CD4-positive, alpha-beta T cell (primary cell): ENCODE measurements at places on chromosomes 4 and X.

DNA sequence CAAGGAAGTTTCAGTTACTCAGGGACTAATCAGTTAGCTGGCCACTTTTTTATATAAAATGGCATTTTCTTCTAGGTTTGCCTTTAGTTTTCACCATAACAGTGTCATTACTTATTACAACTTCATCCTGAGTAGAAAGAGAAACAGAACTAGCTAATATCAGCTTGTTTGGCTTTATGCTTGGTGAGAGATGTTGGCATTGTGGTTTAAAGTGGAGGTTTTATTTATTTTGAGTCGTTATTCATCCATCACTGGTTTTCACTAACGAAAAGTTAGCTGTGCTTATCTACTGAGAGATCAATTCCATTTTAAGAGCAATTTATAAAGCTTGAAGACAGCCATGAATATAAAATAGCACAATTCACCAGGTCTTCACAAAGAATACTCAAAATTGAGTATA, 714.5 kb downstream of the GRID2 start:
- no peak for DNase-seq

DNA sequence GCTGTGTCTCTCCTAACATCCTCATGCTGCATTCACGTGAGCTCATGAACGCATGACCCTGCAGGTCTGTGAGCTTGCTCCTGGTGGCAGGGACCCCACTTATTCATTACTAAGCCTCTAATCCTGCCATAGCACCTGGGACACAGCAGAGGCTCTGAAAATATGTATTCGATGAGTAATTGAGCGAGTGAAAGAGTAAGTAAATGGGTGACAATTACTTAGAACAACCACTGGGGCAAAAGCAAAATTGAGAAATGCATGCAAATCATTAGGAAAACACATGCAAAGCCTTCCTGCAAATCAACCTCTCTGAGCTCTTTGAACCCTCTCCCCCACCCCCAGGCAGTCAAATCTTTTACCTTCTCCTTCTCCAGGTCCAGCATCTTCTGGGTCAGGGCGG, 23.6 kb upstream of the C4orf50 start:
- DNase-seq = no peak

DNA sequence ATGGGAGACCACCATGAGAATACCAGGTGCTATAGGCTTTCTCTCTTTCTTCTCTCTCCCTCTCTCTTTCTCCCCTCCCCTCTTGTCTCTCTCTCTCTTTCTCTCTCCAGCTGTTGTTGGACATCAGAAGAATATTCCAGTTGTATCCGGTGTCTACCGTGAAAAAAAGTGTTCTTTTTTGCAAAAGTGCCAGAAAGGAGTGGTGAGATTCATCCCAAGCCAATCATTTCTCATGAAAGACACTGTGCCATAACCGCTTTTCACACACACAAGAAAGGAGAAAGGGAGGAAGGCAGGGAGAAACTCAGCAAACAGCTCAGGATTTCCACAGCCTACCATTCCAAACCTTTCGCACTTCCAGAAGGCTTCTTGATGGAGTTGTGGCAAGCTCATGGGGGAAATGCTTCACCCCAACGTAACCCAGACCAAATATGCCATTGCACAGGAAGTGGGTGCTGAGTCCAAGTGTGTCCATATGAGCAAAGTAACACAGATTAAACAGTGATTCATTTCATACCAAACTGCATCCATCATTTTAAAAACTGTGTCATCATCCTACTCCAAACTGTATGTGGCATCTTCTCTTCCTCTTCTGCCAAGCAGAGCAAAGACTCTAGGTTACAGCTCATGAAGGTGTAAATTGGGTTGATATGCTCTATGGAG, 224.0 kb downstream of the APBB2 start:
- peak; percentile 6 for DNase-seq

DNA sequence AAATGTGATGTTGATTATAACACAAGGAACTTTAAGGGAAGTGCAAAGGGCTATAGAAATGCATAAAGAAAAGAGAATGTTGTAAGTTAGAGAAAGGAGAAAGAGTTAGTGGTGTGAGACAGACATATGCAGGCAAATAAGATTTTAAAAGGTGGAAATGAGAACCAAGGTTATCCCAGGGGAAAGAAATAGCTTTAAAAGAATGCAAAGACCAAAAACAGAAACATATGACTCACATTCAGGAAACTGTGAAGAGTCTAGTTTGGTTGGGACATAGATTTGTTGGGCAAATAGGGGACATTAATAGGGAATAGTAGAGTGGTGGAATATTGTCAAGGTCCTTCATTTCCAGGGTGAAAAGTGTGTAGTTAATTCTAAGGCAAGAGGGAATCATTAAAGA, 52.4 kb downstream of the MAPK10 start:
- no peak for DNase-seq

- no peak for DNase-seq
These were observed 232.3 kb upstream of the CPEB2 start for GRCh38 chr4:14769993-14770392.

GRCh38 chr4:185792384-185793115, 19.4 kb downstream of the SORBS2 start:
- no peak for DNase-seq

GRCh38 chrX:78075787-78076389, 28.2 kb upstream of the PGK1 start:
- no peak for DNase-seq

GRCh38 chrX:74890676-74891430, 34.4 kb downstream of the NEXMIF start:
- DNase-seq = no peak

- no peak for DNase-seq
These were observed 148.7 kb downstream of the AFAP1 start for GRCh38 chr4:7790999-7791398.

DNA sequence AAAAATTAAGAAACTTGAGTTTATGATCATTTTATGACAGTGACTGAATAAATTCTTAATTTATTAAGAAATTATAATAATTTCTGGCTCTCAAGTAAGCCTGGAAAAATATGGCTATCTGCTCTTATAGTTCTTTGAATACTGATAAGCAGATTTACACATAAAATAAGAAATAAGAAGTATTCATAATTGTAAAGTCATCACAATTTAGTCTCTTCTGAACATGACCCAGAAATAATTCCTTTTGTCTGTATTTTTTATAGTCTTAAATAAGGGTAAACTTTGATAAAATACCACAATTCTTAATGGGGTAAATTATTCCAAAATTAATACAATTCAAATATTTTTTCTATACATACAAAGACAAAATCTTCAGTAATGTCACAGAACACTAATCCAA, 72.7 kb downstream of the ANKRD17 start:
- no peak for DNase-seq

DNA sequence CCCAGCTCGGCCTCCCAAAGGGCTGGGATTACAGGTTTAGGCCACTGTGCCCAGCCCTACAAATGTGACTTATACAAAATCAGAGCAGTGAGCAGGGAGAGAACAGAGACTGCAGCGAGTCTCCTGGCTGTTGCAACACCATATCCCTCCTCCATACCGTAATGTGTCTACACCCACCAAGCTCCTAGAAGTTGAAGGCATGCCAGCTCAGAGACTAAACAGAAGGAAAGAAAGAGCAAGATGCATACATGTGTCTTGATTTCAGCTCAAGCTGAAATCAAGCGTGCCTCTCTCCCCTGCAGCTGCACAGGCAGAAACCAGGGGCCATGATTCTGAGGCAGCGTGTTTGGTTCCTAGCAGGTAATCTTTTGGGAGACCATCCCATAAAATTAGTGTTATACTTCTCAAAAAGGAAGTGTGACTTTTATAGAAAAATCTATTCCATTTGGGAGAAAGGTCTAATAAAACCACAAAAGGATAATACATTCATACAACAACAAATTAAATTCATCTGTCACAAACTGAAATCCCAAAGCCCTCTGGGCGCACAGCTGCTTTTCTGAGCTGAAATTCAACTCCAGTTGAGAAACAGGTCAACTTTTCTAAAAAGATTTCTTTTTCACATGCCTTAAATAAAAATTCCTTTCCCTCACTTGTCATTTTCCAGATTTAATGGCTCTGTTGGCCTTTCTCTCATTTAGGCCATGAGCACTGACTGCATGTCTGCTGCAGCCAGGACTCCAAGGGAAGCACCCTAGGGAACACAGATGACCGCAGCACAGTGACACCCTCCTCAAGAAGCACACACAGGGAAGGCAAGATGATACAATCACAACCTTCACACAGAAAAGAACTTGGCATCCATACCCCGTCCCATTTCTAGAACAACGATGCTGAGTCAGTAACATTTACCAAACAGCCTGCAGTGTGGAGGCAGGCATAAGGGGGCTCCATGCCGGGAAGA, 34.4 kb downstream of the AFAP1 start:
- no peak for DNase-seq

GRCh38 chr4:35760807-35761206, 483.5 kb downstream of the ARAP2 start:
- no peak for DNase-seq

DNA sequence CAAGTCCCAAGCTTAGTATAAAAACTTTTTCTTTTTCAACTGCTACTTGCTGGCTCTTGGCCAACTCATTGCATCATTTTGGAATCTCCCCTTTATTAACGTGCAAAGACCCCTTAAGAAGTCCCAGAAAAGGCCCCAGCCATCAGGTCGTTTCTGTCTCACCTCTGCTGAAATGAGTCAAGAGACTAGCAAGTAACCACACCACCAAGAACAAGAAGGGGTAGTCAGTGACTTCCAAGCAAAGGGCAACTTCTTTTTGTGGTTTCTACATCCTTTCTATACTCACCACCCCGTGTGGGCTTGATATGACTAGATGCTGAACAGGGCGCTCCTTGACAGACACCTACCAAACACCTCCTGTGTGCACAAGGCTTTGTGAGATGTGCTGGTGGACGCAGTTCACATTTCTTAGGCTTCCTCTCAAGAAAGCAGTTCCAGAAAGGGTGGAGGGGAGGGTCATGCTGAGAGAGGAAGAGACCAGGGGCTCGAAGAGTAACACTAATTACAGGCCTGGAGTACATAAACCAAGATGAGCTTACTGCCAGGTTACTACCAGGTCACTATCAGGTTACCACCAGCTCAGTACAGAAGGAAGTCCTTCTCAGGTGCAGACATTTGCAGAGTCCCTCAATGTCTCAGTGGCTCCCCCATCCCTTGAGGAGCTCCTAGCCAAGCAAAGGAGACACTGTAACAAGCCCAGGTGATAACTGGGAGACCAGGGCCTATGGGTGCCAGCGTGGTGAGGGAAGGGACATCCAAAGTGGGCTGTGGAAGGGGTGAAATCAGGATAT, 19.3 kb downstream of the JAKMIP1 start:
- DNase-seq = peak; percentile 17

- DNase-seq = no peak
These were observed 209.9 kb upstream of the SPRY1 start for GRCh38 chr4:123186731-123187130.

GRCh38 chrX:107773206-107773605, 2.4 kb downstream of the TSC22D3 start:
- no peak for DNase-seq

- DNase-seq = no peak
These were observed 19.8 kb upstream of the ADD1 start for GRCh38 chr4:2823671-2824328.

DNA sequence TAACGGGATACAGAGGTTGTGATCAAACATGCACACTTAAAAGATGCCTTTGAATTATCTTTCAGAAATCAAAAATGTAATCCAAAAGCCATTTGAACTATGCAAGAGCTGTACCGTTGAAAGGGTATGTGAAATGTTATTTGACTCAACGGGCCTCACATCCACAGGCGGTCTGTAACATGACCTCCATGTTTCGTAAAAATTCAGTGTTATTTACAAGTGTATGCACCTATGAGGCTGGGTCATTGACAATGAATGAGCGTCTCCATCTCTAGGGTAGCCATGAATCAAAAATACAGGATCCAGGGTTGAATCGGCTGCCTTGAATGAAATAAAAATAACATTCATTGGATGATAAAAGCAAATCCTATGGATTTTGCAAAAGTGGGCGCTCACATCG, 100.1 kb downstream of the CRLF2 start:
- DNase-seq = no peak

DNA sequence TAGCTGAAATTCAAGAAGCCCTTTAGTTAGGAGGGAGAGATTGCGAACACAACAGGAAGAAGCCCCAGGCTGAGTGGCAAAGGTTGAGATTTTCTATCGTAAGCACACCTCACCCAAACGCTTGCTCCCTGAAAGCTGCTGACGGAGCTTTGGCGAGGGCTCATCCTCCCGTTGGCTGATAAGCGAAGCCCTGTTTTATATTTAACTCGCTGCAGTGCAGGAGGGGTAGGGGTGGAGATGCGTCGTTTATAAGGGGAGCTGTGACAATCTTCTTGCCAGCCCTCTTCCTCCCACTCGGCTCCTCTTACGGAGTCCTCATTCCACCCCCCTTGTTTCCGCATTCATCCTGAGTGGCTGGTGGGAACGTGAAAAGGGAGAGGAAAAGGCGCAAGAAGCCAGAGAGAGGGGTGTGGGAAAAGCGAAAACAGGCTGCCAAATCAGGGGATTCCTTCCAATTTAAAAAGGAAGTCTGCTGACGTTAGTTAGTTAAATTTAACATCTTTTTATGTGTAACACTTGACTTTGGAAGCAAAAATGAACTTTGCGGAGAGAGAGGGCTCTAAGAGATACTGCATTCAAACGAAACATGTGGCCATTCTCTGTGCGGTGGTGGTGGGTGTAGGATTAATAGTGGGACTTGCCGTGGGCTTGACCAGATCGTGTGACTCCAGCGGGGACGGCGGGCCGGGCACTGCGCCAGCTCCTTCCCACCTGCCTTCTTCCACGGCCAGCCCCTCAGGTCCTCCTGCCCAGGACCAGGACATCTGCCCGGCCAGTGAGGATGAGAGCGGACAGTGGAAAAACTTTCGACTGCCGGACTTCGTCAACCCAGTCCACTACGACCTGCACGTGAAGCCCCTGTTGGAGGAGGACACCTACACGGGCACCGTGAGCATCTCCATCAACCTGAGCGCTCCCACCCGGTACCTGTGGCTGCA, at the start of gene ENPEP:
Gene ENPEP (plus strand): TSS at position 275 of the 938 bp plus-strand sequence. CDS start 260 bp downstream, at position 535.
- DNase-seq = no peak

DNA sequence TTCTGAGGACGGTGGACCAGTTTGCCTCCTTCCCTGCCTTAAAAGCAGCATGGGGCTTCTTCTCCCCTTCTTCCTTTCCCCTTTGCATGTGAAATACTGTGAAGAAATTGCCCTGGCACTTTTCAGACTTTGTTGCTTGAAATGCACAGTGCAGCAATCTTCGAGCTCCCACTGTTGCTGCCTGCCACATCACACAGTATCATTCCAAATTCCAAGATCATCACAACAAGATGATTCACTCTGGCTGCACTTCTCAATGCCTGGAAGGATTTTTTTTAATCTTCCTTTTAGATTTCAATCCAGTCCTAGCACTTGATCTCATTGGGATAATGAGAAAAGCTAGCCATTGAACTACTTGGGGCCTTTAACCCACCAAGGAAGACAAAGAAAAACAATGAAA, 255.3 kb downstream of the RAPGEF2 start:
- no peak for DNase-seq
